ENCODE measurements at places on chromosomes 12 and 14.

DNA sequence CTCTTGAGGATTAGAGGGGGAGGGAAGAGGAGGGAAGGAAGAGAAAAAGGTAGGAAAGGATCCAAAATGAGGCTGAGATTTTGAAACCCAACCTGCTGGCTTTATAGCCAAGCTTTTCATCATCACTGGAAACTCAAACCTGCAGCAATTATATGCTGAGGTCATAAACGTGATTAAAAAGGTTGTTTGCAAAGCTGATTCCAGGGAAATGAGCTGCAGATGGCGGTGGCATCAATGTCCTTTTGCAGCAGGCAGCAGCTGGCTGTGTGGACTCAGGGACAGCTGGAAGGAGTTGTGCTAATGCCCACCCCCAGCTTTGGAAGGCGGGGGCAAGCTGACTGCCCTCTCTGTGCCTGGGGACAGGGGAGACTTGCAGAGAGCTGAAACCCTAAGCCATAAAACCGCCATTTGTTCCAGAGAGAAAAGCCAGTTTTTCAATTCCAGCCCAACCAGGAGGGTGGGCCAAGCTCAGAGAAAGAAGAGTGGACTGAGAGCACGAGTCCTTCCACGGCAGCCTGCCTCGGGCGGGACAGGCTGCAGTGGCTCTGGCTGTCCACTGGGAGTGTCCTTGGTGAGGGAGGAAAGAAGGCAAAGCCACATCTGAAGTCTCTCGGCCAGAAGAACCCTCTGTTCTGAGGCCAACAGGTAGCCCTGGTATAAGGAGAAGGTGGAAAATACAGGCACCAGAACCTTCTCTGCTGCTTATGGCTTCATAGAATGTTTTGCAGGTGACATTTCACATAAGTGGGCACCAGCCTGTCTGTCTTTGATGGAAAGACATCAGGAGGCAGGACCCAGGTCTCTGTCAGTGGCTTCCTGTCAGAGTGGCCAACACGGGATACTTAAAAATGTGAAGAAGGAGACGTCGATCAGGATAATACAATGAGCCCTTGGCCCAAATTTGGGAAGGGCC, 90.7 kb downstream of the SINHCAF start:
- peak; percentile 82 for DNase-seq

DNA sequence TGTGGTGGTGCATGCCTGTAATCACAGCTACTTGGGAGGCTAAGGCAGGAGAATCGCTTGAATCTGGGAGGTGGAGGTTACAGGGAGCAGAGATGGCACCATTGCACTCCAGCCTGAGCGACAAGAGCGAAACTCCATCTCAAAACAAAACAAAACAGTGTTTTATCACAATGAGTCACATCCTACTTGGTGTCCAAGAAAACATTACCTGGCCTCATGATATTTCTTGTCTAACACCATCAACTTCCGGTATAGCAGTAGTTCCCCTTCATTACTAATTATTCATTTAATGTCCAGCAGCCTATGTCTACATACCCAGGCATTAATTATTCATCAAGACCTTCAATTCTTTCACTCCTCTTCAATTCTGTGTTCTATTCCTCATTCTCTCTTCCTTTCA, 115.5 kb downstream of the CCDC59 start:
- no peak for DNase-seq

DNA sequence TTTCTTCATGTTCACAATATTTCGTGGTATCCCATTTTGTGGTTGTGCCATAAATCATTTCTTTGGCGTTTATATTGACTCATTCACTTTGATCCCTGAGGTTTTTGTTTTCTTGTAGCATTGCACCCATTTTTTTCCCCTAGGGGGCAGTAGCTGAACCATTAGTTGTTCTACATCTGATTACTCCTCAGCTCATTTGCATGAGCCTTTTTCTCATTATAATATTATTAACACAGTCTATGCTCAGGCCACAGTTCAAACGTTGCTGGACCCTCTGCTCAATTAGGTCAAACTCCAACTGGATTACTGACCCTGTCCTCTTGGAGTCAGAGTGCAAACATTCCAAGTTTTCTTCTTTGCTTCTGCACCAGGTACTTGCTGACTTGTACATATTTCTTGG, 475.4 kb upstream of the SEL1L start:
- peak; percentile 18 for DNase-seq

DNA sequence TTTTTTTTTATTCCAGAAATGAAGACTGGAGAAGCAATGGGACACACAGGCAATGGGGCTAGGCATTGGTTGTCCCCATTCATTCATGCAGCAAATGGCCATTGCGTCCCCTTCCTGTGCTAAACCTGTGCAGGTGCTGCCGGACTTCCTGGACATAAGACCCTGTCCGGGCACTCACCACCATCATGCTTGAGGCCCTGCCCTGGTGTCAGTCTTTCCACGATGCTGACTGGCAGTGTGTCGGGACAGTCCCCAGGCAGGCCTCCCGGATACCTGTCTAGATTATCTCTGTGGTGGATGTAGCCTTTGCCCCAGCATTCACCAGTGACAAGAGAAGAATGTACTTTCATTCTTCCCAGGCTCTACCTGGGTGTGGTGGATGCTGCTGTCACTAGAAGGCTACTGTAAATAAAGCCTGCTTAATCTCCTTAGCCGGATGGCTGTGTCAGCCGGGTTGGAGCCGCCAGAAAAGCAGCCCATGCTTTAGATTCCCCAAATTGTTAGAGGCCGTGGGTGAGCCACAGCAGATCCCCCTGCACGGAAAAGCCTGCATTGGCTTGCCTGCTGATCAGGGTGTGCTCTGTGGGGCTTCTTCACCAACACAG, 94.5 kb upstream of the PARP11 start:
- no peak for DNase-seq

GRCh38 chr12:90023207-90023900, 314.7 kb upstream of the ATP2B1 start:
- no peak for DNase-seq

- DNase-seq: no peak
Measured at GRCh38 chr14:90894241-90894640, 78.0 kb upstream of the TTC7B start.

DNA sequence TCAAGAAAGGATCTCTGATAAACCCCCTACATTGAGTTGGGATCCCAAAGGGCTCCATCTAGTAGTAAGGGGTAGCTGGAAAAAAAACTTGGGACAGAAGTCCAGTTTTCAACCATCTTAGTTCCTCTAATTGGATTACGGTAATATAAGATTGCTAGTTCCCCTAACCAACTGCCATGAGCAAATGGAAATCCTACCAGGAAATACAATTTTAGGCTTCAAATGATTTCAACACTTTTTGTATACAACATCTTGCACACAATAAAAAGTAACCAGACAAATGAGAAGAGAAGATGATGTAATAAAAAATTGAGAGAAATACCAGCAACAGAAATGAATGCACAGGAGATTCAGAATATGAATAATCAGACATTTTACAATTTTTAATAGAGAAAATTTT, 73.0 kb downstream of the TSHR start:
- no peak for DNase-seq

GRCh38 chr14:98582276-98582675, 689.7 kb downstream of the BCL11B start:
- DNase-seq: no peak

DNA sequence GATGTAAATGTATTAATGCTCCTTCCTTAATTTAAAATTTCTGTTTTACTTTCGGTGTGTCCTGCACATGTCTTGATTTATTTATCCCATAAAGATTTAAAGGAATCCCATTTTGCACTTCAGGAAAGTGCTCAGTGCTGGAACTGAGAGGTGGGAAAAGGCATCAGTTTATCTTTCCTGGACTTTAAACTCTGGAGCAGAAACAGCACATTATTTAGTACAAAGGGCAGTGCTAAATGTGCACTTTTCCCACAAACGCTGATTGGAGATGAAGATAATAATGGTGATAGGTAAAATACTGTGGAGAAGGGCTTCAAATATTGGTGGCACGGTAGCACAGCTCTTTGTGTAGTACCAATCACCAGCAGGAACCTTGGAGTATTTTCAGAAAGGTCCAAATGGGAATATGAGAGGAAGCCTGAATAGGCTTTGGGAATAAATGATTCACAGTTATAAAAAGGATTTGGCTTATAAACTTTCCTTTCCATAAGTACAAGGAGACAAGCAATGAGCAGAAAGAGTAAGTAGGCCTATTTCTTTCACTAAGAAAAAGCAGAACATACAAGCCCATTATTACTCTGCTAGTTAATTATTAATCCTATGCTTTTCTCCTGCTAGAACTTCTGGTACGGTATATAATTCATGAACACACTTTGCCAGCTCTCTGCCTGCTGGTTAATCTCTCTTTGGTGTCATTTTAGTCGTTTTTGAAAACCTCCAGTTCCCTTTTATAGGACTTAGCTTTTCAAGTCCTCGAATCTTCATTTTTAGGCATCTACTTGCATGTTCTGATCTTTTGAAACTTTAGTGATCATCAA, 58.3 kb downstream of the SLC15A5 start:
- no peak for DNase-seq

- no peak for DNase-seq
Measured at GRCh38 chr14:91755570-91756295, 23.8 kb upstream of the CATSPERB start.

DNA sequence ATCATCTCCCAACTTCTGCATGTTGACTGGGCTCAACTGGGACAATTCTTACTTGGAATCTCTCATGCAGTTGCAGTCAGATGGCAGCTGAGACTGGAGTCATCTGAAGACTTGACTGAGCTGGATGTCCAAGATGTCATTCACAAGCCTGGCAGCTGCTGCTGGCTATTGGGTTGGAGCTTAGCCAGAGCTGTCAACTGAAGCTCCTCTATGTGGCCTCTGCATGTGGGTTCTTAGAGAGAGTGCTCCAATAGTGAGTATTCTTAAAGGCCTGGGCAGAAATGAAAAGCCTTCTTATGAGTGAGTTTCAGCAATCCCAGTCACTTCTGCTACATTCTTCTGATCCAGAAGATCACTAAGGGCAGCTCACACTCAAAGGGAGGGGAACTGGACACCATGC, 440.9 kb downstream of the LRIG3 start:
- DNase-seq: no peak

GRCh38 chr12:7122811-7123769, 5.6 kb downstream of the RBP5 start:
- DNase-seq: no peak

GRCh38 chr12:77742631-77743030, 88.1 kb upstream of the NAV3 start:
- no peak for DNase-seq

DNA sequence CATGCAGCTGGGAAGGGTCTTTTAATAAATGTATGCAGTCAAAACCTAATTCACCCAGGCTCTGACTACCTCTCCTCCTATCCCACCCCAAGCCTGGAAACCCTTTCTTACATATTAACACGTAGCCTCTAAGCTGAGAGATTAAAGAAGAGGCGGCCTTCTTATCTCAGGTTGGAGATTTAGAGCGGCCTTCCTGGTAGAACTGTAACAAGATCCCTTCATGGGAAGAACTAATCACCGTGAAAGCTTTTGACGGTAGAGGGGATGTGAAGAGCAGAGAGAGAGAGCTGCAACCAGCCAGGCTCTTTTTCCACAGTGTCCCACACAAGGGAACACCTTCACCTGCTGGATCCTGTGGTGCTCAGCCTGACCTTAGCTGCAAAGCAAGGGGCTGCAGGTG, 367.4 kb downstream of the MED13L start:
- DNase-seq: no peak

DNA sequence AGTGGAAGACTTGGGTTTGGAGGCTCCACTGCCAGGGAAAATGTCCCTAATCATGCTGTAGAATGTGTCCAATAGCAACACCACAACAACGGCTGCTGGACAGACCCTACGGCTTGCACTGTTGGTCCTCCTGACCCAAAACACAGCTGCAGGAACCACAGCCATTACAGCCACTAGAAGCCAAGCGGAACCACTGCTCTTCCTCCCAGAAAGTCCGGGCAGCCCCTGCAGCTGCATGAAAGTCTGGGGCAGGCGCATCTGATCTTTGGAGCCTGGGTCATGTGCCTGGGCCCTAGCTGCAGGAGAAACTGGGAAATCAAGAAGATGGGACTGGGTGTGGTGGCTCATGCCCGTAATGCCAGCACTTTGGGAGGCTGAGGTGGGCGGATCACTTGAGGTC, 124.7 kb upstream of the METAP2 start:
- no peak for DNase-seq

DNA sequence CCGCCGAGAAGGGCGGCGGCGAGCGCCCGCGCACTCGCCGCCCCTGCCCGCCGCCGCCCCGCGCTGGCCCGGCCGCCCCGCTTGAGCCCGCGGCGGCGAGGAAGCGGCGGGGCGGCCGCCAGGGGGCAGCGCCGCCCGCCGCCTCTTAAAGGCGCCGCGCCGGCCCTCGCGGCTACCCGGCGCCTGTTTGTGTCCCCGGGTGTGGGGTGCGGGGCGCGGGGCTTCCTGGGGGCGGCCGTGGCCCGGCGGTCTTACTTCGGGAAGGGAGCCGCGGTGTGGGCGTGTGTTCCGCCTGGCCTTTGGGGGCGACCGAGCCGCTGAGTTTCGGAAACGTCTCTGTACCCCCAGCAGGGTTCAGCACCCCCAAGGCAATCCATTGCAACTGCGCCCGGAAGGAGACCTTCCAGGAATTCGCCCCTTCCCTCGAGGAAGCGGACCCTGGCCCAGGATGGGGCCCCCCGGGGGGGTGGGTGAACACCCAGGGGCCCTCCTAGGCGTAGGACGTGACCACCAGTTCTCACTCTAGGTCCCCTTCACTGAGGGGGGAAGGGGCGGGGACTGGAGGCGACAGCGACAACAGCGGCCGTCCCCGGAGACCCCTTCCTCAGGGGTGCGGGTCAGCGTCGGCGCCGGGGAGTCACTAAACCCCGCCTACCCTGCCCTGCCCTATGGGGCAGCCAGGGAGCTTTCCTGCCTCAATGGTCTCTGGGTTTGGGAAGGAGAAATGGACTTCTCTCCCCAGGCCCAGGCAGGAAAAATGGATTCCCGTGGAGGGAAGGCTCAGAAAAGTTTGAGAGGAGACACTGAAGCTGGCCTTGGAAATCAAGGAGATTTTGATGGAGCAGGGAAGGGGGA, at the start of gene ITPK1:
TSS of gene ITPK1 (minus strand) at position 105 of the 855 bp plus-strand sequence. CDS start 762 bp downstream, outside the sequence.
- peak; percentile 48 for DNase-seq

GRCh38 chr12:54988402-54989054, 4.0 kb upstream of the TESPA1 start:
- peak; percentile 88 for DNase-seq

DNA sequence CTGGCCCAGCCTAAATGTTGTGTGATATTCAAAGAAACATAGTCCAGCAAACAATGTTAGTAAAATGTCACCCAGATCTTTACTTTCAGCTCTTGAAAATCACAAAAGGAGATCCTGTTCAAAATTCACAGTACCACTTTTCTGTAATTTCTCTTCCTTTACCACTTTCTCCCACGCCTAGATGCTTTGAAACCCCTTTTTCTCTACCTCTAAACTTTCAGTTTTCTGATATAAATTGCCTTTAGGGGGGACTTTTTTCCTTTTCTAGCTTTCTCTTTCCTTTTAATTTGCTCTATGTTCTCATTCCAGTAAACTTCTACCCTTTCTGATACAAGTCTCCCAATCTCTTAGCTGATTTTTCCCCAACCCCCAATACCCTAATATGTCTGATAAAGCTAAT, 101.8 kb downstream of the LMO3 start:
- no peak for DNase-seq
